ENCODE measurements at places on chromosomes 6 and 20.
A peak's percentile ranks its signal among the peaks of the same experiment; 100 is the strongest.

DNA sequence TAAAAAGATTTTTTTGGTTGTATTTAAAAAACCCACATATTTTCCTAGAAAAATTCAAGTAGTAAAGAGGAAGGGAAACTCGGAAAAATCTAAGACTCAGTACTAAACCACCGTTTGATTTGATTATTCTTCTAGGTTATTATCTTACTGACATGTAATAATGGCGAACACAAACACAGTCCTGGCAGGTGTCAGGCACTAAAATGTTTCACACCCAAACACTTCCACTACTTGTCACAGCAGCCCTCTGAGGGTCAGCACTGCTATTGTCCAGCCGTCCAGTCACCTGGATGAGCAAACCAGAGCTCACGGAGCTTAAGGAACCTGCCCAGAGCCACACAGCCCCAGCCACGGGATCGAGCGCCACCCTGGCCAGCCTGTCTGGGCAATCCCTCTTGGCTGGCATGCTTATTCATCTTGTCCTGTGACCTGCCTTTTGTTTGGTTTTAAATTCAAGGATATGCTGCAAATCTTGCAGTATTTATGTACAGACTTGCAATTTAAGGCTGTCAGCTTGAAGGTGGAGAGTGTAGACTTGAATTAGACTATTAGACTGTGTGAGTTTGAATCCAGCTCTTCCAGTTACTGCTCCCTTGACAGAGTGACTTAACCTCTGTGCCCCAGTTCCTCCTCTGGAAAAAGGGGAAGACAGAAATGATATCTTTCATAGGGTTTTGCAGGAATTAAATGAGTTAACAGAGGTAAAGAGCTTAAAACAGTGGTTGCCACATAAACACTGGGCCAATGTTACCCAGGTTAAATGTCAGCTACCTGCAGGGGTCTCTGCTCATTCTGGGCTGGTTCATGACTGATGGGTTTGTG is 82.2 kb downstream of the CDYL start:
- ATAC-seq, result no peak

DNA sequence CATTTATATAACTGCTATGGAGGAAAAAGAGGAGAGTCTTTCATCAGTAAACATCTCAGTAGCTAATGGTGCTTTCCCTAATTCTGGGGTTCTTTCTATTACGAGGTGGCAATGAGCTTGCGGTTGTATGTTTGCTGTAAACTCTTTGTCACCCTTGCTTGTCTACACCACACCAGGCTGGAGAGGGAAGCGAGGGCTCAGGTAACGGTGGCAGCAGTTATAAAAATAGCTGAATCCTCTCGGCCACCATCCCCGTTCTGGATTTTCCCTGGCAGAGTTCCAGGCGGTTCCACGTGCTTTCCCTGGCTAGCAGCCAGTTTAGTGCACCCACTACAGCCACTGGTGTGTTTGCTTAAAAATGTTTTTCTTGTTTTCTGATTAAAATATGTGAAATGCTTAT is 39.0 kb downstream of the MAS1 start:
- ATAC-seq, result no peak

DNA sequence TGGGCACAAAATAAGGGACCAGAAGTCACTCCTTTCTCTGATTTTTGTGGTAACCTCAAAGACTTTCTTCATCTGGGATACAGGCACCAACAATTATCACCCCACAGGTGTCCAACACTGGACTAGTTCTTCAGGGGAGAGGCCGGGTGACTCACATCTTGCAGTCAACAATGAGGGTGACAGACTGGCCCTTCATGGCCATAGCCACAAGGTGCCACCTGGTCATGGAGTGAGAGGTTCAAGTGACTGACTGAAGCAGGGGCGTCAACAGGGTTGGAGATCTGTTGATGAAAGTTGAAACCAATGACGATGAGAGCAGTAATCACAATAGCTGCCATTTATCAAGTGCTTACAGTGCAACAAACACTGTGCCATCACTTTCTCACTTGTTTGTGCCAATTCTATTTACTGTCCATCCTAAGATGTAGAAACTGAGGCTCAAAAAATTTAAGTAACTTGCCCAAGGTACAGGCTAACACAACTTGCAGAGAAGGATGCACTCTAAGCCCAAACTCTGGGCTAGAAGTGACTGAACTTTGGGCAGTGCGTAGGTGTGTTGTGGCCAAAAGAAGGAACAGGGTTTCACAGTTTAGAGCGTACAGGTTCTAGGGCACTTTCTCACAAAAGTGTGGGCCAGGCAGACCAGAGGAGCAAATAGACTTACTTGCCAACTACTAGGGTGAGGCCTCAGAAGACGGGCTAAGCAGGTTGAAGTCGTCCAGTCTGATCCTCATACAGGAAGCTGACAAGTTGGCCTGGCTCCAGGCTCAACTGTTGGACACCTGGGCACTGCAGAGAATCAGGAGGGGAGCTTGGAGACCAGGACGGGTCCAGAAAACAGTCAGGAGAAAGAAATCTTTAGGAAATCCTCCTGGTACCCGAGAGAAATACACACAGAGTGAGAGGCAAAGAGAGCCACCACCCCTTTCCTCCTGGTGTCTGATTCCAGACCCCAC is 30.4 kb downstream of the HLA-DPB1 start:
- ATAC-seq, result no peak

GRCh38 chr20:11790046-11790445 is 127.6 kb upstream of the BTBD3 start:
- ATAC-seq, result no peak

DNA sequence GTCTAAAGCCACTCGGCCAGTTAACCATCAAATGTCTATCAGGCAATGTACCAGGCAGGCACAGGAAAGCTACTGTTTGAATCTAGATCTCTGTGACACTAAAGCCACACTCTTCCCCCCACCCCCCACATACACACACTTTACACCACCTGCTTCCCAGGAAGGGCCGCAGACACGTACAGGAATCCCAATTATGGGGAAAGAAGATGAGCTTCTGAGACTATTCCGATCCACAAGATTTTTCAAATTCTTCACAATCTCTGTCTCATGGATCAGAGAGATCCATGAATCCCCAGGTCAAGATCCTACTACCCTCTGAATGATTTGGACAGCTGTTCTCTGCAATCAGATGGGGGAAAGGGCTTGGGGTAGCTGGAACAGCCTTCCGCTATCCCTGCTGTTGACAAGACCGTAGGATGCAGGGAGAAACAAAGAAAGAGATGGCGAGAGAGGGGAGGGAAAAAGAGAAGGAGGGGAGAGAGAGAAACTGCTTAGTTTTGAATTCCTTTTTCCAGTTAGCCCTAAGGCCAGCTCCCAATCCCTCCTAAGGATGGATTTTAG is 25.4 kb upstream of the RIMS4 start:
- ATAC-seq, result no peak

DNA sequence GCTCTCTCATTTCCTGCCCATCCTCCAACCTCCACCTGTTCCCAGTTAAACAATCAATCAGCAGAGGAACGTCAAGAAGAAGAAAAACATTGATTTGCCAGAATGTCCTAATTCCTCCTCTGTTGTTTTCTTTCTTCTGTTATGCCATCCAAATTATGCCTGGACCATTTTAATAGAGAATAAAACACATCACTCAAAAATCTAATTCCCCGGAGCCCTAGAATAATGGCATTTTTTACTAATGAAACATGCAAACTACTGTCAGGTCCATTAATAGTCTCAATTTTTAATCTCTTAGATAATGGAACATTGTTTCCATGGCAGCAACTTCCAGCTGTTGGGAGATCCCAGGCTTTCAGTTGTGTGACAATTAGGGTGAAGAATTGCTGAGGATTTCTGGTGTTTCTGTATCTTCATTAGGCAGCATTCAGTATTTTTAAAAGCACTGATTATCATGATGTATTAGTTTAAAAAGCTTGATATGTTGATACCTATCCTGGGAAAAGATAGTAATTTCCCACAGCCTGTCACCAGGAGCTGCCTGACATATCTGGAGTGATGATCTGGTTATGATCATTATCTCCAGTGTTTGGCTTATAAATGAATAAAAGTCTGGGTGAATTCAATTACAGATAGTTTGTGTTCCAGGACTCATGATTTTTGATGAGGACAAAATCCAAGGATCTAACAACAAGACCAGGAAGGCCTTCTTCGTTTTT is 209.8 kb downstream of the TPBG start:
- ATAC-seq, result peak; percentile 66

- ATAC-seq, result no peak
Observed at GRCh38 chr6:35473850-35474130, 5.6 kb downstream of the RPL10A start.

DNA sequence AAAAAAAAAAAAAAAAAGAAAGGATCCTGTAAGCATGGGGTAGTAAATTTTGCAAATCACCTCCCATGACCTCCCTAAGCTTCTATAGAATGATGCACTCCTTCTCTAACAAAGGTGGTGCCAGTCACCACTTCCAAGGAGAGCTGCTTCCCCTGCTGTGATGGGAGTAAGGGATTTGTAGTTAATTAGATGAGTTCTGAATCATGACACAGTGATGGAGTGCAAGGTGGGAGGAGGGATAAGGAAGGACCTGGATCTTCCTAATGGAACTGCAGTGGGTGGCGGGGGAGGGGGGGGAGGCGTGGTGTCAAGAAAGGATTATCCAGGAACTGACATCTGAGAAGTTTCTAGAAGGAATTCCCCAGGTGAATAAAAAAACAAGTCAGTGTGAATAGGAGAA is 47.8 kb downstream of the NRN1 start:
- ATAC-seq, result no peak

DNA sequence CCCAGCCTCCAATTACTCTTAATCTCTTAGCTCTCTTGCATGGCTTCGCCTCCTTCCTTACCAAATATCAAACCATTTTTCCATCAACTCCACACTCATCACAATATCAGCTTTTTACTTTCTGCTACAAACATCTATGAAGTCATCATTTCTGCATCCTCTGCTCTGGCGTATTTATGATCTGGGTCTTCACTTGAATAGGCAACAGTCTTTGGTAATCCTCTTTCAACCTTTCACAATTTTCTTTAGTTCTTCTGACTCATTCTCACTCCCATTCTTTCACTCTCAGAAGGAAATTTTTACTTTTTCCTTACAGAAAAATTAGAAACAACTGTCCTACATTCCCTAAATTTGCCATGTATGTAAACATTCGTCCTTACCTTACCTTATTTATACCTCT is 522.4 kb downstream of the HDGFL1 start:
- no peak for ATAC-seq

GRCh38 chr6:32862725-32863124 is 8.7 kb downstream of the PSMB9 start:
- no peak for ATAC-seq

DNA sequence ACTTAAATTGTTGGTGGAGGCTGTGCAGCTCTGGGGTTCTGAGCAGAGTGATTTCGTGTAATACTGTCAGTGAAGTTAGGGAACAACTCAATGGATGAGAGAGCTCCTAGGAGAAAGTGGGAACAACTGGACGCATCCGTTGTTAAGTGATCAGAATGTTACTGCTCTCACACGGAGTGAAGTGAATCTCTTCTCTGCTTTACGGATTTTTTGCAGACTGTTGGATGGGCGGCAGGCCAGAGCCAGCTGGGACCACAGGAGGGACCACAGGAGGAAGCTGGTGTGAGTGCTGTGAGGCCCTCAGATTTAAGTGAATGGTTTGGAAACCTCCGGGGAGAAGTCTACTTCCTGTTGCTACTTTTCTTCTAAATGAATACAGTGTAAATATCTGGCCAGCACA is 23.7 kb upstream of the PPP1R14C start:
- ATAC-seq, result no peak

GRCh38 chr20:48841196-48841874 is 13.5 kb upstream of the PREX1 start:
- ATAC-seq, result no peak

DNA sequence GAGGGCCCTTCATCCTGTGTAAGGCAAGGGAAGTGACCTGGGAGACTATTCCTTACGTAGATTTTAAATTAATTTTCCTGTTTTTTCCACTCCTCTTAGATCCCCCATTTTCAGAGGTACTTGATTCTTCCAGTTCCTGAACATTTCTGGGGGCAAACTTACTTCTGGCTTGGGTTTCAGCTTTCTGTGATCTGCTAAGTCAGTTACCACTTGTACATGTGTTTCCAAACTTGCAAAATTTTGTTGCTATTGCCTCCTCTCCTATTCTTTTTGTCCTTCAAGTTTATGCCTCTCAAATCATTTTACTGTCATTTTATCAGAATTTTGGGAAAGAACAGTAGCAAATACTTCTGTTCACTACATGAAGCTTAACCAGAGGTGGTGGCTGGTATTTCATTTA is 81.2 kb downstream of the QRSL1 start:
- no peak for ATAC-seq

DNA sequence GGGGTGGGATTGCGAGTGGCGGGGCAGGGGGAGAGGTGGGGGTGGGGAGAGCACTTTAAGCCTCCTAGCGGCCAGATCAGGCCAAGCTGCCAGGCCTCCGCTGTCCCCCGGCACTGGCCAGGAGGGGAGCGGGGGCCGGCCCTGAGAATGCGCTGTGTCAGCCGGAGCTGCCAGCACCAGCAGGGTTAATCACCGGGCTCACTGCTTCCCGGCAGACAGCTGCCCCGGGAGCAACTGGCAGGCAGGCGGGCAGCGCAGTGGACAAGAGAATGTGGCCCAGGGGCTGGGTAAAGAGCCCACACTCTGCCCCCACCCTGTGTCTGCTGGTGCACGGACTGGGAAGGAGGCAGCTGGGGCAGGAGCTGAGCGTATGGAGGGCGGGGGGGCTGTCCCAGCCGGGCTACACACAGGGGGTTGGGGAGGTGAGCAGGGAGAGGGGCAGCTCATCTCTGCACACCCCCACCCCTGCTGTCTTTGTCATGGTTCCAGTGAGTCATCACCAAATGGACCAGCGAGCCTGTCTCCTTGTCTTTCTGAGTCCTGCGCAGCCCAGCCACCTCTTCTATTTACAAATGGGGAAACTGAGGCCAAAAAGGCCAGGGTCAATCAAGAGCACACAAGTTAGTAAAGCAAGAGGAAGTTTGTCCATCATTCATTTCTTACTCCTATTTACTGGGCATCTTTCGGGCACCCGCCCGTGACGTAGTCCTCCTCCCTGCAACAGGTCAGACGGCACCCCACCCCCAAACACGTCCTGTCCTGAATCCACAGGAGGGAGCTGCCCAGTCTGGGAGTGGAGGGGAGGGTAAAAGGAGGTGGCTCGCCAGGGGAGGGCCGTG is 2.1 kb upstream of the LAMA5 start:
- ATAC-seq, result peak; percentile 71

- no peak for ATAC-seq
Observed at GRCh38 chr6:144036835-144037195, 28.8 kb upstream of the PLAGL1 start.
